ENCODE measurements at places on chromosomes 4 and X.

GRCh38 chrX:53284684-53285447 is 3.5 kb upstream of the IQSEC2 start:
- DNase-seq, result peak; percentile 46

DNA sequence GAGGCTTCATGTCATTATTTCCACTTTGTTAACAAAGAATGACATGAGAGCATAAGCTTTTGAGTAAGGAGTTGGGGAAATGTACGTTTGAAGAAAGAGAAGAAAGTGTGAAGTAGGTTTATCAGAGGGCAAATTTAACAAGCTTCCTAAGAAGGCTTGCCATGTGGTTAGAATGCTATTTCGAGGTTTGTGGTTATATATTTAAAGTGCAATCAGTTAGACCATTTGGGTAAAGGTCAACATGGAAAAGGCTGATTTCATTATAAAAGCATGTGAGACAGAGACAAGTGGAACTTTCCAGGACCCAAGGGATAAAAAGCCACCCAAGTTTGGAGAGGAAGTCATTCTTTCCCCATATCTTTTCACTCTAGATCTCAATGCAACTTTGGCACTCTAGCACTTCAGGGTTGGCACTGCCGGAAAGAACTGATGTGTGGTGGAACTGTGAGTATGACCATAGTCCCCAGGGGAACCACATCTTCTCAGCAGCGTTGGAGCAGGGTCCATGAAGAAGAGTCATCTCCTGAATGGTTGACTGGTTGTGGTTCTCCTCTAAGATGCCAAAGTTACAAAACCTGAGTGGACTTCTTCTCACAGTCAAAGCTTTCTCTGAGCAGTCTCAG is 529.9 kb downstream of the MID1IP1 start:
- peak; percentile 0 for DNase-seq

DNA sequence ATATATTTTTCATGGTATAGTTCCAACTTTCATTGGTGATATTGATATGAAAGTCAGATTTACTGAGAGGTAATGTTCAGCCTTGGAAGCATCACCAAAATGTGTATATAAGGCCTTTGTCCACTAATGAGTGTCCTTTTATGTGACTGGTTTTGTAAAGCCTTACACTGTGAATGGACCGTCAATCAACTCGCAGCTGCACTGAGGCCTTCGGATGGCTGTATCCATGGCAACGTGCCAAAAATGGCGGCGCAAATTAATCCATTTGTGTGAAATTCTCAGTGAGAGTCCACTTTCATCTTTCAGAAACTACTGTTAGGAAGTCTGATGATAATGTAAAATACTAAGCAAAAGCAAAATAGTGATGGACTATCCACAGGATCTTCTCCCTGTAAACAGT is 131.7 kb downstream of the SPCS3 start:
- DNase-seq, result no peak

DNA sequence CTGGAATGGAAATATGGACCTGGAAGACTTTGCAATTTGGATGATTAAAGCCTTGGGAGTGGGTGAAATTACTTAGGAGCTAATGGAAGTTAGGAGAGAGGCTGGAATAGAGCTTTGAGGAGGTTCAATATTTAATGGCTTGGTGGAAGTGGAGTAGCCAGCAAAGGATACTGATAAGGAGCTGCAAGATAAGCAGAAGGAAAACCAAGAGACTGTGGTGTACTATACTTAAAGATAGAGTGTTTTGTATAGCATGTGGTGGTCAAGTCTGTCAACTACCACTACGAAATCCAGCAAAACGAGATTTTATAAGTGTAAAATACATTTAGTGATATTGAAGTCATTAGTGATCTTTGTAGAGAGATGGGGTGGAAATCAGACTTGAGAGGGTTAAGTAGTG is 54.0 kb upstream of the TMLHE start:
- no peak for DNase-seq

GRCh38 chr4:164109503-164109902 is 615.0 kb downstream of the TMA16 start:
- DNase-seq, result peak; percentile 27

DNA sequence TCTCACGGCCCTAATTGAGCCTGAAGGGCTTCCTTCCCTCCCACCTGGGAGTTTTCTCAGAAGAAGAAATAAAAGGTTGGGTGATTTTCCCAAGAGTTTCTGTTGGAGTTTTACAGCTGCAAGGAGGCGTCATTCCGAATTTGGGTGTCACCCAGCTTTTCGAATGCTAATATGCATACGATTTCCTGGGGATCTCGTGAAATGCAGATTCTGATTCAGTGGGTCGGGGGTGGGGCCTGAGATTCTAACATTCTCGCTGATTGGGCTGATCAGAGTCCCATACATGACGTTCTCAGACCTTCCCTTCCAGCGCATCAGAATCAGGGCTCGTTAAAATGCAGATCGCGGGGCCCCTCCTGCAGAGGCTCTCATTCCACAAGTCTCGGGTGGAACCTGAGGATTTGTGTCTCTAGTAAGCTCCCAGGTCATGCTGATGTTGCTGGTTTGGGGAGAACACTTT is 125.8 kb upstream of the STX18 start:
- DNase-seq, result no peak

GRCh38 chrX:39771089-39771488 is 326.7 kb downstream of the BCOR start:
- no peak for DNase-seq

GRCh38 chrX:149515954-149516602 is 11.0 kb upstream of the IDS start:
- no peak for DNase-seq

GRCh38 chr4:109231331-109231730 is 71.1 kb downstream of the COL25A1 start:
- no peak for DNase-seq

- no peak for DNase-seq
Observed at GRCh38 chr4:26884486-26884988, 23.9 kb downstream of the STIM2 start.

GRCh38 chr4:106930522-106930921 is 105.6 kb downstream of the DKK2 start:
- no peak for DNase-seq

DNA sequence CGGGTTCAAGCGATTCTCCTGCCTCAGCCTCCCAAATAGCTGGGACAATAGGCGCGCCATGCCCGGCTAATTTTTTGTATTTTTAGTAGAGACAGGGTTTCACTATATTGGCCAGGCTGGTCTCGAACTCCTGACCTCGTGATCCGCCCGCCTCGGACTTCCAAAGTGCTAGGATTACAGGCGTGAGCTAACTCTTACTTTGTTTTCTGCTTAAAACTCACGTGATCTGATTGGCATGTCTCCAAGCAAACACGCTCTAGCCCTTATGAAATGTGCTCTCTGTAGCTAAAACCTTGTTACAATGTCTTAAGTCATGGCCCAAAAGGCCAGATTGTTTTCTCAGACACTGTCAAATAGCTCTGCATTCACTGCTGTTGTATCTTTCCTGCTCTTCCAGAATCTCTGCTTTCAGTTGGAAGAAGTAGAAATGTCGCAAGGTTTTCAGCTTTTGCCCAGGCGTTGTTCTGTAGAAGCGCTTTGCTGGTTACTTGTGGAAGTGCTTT is 39.7 kb upstream of the OGT start:
- no peak for DNase-seq

GRCh38 chrX:39551762-39552161 is 546.0 kb downstream of the BCOR start:
- no peak for DNase-seq

- DNase-seq, result no peak
Observed at GRCh38 chr4:85268961-85269360, 206.0 kb upstream of the ARHGAP24 start.

DNA sequence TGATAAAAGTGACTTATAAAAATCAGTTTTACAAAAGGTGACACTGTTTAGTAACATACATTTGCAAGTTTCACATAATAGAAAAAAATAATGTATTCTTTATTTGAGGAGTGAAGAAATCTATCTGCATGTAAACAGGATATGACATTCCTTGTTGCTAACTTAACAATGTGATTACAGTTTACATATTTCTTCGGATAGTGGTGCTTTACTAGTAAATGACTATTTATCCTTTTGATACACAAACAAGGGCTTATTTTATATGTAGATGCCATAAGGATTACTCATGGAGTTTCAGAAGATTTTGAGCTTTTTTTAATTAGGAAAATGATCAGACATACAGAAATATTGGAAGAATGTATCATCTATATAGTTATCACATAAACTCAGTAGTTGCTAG is 126.5 kb downstream of the SLIT2 start:
- DNase-seq, result no peak

- no peak for DNase-seq
Observed at GRCh38 chr4:125091-125771, 930 bp downstream of the ZNF718 start.

GRCh38 chr4:164819366-164819765 is 57.6 kb upstream of the APELA start:
- DNase-seq, result no peak

DNA sequence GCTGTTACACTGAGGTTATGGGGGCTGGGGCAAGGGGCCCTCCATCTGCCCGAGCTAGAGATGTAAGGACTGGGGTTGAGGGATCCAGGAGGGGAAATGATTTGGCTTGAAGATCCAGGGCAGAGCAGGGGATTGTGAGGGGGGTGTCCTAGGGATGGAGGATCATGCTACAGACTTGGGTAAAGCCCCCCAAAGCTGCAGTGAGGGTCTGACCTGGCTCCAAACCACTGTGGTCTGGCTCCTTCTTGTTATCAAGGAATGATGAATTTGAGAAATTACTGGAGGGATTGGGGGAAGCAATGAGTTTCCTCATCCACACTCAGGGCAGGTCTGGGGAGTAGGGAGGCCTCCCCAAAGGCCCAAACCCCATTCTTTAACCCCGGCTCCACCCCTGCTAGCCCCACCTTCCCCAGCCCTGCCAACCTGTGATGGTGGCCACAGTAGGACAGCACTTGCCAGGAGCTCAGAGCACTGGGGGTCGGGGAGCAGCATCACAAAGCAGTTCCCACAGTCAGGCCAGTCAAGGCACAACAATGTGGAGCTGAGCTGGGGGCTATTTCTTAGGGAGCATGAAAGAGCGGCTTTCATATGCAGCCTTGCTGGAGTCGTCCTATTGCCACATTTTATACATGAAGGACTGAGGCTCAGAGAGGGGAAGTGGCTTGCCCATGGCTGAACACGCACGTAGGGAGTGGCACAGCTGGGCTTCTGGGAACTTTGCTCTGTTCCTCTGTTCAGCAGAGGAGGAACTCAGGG is 165.5 kb downstream of the EFNB1 start:
- DNase-seq, result no peak

GRCh38 chrX:38861489-38861888 is 60.2 kb downstream of the MID1IP1 start:
- no peak for DNase-seq

- no peak for DNase-seq
Observed at GRCh38 chr4:60962286-60962685, 237.8 kb upstream of the ADGRL3 start.

- DNase-seq, result no peak
Observed at GRCh38 chr4:3030566-3031356, 43.6 kb downstream of the HTT-AS start.

- DNase-seq, result no peak
Observed at GRCh38 chr4:48187813-48188212, 53.8 kb upstream of the TXK start.

GRCh38 chr4:151953795-151954372 is 193.1 kb upstream of the GATB start:
- DNase-seq, result no peak

DNA sequence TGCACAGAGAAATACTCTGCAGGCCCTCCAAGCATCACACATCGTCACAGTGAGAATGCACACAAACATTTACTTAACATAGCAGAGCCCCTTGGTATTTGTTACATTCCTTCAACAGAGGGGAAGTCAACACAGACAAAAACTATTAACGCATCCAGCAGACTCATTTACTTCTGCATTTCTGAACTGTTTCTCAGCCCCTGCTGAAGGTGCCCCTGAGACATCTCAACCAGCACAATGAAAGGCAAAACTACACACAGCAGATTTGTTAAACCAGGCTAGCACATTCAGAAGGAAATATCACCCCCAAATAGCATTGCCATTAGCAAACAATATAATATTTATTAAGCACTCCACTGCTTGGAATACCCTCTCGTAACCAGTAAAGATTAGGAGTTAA is 367.0 kb downstream of the RAB28 start:
- no peak for DNase-seq

GRCh38 chrX:6685489-6685888 is 150.6 kb upstream of the VCX3A start:
- no peak for DNase-seq

DNA sequence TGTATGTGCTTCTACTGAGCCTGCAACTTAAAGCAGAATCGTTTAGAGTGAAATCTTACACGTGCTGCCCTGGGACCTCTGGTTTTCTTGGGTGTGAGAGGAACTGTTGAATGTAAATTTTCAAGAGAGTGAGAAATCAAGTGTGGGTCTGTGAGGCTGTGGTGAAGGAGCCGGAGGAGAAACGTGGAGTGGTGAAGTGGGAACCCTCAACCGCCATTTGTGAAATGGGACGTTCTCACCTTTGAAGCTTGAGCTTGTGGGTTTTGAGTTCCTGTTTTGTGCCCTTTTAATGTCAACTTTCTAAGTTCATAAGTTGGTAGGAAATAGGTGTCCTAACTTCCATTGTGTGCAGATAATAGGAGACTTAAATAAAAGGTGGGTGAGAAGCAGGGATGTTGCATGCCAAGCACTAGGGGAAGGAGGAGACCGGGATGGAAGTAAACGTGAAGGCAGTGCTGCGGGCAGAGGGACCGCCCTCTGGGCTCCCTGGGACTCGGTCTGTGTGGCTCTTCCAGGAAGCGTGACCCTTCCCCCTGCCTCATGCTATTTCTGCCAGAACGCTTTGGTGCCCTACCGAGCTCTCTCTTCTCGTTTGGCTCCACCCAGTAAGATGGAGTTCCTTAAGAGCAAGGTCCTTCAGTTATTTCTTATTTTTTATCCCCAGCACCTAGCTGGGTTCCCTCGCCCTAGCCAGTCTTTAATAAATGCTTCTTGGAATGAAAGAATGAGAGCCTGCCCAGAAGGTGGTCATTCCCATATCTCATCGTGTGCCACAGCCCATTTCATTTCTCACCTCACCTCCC is 56.0 kb downstream of the TMEM131L start:
- no peak for DNase-seq

DNA sequence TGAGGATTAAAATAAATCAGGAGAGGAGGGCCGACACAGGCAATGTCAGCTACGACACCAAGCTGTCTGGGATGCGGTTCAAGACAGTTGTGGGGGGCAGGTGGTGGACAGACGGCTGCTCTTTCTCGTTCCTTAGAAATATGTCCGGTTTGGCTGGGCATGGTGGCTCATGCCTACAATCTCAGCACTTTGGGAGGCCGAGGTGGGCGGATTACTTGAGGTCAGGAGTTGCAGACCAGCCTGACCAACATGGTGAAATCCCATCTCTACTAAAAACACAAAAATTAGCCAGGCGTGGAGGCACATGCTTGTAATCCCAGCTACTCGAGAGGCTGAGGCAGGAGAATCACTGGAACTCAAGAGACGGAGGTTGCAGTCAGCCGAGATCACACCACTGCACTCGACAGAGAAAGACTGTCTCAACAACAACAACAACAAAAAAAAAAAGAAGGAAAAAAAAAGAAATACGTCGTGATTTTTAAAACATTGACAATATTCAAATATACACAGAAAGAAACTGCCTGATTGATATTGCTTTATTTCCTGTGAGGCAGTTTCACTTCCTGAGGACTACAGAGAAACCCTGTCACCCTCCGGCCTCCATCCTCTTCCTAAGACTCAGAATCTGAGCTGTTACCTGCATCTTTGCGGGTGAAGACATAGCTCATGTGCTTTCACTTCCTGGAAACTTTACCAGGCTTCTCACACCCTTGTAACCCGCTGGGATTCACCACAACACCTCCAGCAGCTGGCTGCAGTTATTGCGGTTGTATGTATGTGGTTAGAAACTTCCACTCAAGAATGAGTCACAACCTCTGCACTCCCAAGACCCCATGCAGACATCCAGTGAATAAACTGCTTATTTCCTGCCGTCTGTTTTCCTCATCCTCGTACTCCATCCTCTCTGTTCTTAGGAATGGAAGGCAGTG is 63.8 kb upstream of the STS start:
- DNase-seq, result peak; percentile 97
